Stimulated activated CD4-positive, alpha-beta T cell treated with anti-CD3 and anti-CD28 coated beads, Interleukin-12 subunit alpha, Interleukin-12 subunit beta, amount 100 ng/mL, for 24 hours (primary cell): ENCODE measurements at places on chromosomes 11 and 22.

DNA sequence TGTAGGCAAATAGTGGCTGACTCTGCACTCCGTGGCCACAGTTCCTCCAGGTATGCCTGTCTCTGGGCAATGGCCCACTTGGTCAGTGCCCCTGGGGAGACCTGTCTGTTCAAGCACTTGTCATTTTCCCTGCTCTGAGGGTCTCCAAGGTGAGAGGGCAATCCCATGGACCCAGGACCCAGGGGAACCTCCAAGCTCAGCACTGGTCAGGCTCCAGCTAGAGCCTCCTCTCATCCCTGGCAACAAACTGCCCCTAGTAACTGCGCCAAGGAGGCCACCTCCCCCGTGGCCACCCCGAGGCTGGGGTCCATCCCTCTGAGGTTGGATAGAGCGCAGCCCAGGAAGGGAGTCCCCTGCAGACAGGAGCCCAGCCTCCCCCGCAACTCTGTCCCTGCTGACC, 713 bp upstream of the ANKK1 start:
- DNase-seq: no peak

DNA sequence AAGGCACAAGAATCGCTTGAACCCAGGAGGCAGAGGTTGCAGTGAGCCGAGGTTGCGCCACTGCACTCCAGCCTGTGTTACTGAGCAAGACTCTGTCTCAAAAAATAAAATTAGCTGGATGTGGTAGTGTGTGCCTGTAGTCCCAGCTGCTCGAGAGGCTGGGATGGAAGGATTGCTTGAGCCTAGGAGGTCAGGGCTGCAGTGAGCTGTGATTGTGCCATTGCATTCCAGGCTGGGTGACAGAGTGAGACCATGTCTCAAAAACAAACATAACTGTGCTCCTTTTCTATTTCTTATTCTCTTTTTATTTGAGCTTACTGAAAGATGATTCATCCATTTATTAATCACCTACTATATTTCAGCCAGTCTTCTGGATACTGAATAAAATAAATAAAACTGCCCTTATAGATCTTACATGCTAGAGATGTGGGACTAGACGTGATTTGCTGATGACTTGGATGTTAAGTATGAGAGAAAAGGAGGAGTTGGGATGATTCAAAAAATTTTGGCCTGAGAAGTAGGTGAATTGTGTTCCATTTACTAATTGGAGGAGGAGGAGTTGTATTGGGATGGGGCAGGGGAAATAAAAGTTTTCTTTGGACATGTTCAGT, 18.0 kb downstream of the PAAF1 start:
- no peak for DNase-seq

DNA sequence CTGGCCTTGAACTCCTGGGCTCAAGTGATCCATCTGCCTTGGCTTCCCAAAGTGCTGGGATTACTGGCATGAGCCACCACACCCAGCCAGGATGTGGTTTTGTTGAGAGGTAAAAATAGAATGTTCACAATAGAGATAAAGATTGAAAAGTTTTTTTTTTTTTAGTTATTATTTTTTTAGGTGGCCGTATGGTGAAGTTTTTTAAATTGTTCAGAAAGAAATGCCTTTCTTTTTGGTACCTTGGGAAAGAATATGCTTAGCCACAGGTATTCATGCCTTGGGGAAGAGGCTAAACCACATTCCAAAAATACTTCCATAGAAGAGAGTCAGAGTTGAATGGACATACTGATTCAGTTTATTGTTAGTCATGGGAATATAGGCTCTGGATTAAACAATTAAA, 143.4 kb downstream of the C11orf91 start:
- no peak for DNase-seq

DNA sequence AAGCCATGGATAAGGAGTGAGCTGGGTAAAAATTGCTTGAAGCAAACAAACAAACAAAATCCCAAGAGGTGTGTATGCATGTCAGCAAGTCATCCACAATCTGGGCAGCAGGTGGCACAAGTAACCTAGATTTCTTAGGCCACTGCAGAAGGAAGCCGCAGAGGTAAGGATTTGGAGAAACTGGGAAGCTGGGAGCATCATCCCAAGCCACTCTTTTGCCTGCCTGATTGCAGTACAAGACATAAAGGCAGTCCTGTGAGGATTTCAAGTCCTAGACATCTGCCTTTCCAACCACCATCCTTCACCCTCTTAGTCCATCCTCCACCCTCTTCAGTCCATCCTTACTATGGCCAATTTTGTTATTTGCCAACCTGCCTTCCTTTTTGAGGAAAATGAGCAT, 67.2 kb upstream of the BMAL1 start:
- DNase-seq: no peak

DNA sequence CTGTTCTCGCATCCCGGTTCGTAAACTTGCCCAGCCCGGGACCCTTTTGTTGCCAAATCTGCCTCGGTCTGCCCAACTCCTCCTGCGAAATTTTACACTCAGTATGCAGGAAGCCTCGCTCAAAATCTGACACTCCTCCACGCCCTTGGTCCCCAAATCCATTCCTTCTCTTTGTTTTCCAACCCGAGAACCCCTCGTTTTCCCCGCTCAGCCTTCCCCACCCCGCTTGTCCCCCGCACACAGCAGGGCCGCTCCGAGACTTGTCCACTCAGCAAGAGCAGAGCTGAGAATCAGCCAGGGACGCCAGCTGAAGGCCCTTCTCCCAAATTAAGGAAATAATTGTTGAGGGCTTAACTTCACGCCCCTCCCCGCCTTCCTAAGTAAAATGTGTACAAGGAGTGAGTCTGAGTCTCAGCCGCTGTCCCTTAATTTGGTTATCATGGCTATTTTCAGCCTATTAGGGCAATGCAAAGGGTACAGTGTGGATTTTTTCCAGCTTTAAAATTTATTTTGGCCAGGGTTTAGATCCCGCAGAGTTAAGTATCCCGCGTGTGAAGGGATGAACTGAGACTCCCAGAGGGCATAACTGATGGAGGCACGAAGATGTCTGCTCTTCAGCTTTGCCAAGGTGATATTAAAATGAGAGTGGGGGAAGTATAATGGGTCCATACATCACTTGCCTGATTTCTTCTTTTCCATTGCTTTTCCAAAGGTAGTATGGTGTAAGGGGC, 581 bp upstream of the FBXO3 start:
- no peak for DNase-seq

GRCh38 chr22:25067851-25068421, 115.4 kb downstream of the KIAA1671 start:
- DNase-seq: no peak

DNA sequence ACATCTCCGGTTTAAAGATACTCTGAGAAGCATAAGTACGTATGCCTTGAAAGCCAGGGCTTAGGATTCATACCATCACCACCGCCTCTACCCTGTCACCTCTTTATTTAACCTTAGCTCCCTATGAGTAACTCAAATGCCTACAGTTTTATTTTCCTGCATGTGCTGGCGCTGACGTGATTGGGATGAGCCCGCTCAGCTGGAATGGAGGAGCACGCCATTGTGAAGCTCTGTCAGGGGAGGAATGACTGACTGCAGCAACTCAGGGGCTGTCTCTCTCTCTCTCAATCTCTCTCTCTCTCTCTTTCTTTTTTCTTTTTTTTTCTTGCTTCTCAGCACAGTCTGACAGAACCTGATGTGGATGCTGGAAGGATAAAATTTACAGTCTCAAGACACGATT, 12.4 kb downstream of the CAVIN3 start:
- DNase-seq: no peak
